Inflammatory macrophage treated with lipopolysaccharide for 1 hour (primary cell): ENCODE measurements at places on chromosomes 16 and 17.

- peak; percentile 68 for DNase-seq
Observed at GRCh38 chr17:59561042-59561441, 4.4 kb upstream of the DHX40 start.

DNA sequence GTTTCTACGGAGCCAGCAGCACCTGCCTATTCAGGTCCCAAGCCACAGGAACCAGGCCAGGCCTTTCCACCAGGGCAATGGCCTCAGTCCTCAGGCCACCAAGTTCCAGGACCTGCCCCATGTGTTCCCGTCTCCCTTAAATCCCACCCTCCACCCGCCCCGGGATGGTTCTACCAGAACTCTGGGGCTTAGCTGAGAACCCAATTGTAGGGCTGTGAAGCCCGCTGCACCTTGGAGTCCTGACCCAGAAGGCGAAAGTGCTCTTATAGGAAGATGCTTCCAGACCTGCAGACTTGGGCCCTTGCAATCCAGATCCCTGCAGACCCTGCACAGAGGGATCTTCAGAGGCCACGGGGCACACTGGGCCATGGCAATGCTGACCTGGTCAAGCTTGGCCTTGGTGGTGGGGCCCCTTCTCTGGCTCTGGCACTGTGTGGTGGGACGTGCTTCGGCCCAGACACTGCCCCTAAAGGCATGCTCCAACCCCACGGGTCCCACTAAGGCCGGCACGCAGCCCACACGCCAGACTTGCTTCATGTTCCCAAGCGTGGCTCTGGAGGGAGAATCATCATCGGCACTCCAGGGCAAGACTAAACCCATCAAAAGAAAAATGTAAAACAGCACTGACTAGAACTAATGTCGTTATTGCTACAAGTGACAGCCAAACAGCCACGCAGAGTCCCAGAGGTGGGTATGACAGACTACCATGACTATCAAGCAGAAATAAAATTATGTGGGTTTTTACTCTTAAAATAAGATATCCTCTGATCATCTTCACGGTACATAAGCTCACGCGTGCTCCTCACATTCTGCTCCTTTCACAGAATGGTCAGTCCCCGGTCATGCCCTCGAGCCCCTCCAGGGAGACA is 41.3 kb upstream of the ATP2A3 start:
- no peak for DNase-seq

GRCh38 chr17:80031691-80032430 is 3.8 kb downstream of the TBC1D16 start:
- DNase-seq: no peak

DNA sequence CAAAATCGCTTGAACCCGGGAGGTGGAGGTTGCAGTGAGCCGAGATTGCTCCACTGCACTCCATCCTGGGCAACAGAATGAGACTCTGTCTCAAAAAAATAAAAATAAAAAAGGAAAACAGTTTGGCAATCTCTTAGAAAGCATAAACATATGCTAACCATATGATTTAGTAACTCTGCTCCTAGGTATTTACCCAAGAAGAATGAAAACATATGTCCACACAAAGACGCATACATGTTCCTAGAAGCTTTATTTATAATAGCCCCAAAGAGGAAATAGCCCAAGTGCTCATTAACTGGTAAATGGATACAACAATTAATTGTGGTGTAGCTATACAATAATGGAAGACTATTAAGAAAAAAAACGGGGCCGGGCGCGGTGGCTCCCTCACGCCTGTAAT is 18.5 kb upstream of the CDH1 start:
- DNase-seq: no peak

DNA sequence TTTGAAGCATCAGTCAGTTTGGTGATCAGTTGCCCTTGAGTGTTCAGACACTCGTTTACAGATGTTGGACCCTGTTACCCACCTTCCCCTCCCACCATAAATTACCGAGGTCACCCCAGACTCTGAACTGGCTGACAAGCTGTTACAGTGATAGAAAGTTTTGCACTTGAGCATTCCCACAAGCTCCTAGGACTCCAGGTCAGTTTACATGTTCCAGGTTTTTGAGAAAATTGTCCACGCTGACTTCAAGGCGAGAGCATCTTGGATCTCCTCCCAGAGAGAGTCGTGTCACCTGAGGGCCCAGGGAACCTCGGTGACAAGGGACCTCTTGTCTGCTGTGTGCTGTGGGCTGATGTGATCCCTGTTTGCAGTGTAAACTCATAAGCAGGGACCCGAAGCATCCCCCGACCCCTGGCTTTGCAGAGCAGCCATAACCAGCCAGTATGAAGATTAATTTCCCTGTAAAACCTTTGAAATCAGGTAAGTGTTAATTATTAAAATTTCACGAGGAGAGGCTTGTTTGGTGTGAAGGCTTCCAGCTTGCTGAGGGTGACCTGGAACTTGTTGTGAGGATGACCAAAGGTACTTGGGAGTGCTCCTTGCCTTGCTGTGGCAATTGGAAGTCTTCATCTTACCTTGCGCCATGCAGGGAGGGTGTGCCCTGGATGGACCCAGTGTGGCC is 91.2 kb downstream of the CMIP start:
- DNase-seq: no peak

DNA sequence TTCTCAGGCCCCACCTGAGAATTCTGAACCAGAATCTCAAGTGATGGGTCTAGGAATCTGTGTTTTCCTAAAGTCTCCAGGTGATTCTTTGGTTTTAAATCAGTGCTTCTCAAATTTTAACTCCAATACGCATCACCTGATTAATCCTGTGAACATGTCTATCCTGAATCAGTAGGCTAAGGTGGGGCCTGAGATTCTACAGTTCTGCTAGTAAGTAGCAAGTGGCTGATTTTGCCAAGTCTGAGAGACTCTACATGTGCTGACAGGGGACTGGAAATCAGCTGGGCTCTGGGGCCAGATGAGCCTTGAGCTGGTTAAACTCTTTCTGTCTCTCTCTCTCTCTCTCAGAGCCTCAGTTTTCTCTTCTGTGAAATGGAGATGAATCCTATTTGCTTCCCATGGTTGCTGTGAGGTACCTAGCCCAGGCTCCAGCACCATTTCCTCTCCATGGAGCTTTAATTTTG is 9.0 kb downstream of the CCR7 start:
- DNase-seq: no peak

GRCh38 chr16:68257906-68258800 is 6.2 kb upstream of the SLC7A6 start:
- DNase-seq: peak; percentile 47

DNA sequence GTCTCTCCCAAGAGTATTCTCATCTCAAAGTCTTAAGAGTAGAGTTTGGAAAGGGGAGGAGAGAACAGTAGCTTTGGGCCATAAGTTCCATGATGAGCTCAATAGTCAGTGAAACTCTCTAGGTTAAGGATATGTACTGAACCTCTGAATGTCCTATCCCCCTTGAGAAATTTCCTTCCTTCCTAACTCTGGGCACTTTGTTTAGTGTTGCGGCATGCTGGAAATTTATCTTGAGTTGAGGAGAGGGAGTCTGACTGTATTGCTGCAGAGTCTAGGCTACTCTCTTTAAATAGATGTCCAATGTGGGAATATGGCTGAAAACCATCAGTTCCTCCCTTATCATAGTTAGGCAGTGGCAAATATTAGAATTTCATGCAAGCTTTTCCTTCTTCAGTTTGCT is 16.1 kb downstream of the MRTFB start:
- DNase-seq: peak; percentile 79

- no peak for DNase-seq
Observed at GRCh38 chr17:21039839-21040575, 2.8 kb downstream of the USP22 start.
